ENCODE measurements at places on chromosomes 12 and 14.

GRCh38 chr12:84738481-84738972, 174.1 kb downstream of the SLC6A15 start:
- DNase-seq, result no peak

DNA sequence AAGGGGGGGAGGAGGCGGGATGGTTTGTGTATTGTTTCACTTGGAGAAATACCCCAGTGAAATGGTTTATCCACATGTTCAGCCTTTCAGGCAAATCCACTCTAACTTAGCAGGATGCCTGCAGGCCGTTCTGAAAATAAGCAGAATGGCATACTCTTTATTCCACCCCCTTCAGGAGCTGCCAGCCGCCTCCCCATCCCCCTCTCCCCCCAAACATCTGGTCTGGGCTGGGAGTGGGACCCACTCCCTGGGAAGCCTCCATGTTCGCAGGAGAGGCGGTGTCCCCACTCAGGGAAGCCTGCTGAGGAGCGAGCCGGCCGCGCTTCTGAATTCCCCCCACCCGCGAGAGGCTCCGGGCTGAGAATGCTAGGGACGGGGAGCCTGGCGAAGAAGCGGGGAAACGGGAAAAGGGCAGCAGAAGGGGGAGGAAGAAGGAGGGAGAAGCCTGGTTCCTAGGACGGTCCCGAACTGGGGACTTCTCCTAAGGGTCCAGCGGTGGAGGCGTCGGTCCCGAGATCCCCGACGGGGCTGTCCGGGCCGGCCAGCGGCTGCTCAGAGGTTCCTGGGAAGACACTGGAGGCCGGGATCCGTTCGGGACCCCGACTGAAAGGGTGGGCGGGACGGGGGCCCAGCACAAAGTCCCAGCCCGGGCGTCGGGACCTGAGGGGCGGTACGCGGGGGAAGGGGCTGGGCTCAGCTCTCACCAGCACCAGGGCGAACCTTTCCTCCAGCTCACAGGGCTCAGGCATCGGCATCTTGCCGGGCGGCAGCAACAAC, 666 bp downstream of the FMNL3 start:
- no peak for DNase-seq

- no peak for DNase-seq
Measured at GRCh38 chr14:105281371-105282097, 19.3 kb downstream of the BRF1 start.

- peak; percentile 0 for DNase-seq
Measured at GRCh38 chr12:63276537-63277365, 125.8 kb upstream of the AVPR1A start.

DNA sequence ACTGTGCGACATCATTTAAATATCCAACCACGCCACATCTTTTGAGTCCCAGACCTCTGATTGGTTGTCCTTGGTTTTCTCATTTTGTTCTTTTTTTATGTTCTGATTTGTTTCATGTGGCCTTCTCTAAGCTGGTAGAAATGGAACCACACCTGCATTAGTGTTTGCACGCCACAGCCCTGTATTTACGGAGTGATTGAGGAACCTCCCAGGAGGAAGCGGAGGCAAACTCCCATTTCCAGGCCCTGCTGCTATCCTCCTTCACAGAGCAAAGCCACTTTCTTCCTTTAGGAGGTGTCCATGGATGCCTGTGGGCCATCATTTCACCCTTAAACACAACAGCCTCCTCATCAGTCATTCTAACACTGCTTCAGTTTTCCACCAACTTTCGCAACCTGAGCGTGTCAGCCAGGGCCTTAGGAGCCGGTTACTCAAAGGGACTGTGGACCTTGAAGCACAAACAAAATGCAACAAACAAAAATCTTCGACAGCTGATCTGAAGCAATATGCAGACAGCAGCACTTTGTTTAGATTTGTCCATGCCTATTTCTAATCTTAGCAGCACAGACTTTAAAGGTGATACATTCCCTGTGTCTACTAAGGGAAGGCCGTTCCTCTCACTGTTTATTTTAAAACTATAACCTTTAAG, 1258.1 kb upstream of the TMEM132C start:
- DNase-seq, result no peak

- DNase-seq, result no peak
Measured at GRCh38 chr12:122966743-122967550, 684 bp upstream of the ABCB9 start.

DNA sequence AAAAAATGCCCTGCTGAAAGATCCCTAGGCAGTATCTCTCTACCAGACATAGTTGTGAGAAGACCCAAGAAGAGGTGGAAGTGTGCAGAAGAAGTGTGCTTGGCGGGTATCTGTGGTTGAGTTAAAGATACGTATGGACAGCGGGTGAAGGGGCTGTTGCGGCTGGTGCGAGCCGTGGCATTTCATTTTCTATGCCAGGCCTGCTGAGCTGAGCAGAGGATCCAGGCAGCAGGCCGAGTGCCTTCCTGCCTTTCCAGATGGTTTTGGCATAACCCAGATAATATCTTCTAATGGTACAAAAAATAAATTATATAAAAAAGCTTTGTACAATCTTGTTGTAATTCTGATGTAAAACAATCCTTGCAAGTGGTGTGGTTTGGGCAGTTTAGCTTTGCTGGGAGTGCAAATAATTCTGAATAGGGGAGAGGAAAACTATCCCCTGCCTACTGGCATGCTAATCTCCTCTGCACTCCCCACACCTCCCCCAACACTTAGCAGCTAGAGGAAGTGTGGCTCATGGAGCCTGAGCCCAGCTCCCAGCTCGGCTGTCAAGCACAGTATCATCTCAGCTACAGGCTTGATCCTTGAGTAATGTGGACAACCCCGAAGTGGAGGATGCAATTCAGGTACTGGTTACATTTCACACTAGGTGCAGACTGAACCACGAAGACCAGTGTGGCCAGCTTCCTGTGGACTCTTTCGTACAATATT, 168.9 kb downstream of the VRK1 start:
- no peak for DNase-seq

DNA sequence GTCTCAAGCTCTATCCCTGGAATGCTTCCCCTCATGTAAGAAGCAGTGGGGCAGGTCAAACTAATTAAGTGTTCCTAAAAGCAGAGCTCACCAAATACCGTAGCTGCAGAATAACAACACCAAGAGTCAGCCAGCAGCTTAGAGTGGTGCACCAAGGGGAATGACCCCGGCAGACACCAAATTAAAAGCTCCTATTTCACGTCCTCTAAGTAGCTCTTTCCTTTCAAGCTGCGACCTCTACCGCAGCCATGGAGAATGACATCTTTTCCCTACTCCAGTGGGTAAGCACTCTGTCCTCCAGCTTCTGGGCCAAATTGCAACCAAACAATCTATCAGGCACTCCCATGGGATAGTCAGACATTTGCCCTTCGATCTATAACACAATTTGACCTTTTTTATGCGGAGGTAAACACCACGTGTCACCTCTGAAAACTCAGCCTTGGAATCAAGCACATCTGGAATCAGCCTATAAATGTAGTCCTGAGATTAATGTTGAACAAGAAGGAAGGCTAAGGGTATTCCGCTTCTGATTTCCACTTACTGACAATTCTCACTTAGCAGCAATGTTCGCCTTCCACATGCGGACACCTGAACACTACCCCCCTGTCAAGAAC, 67.6 kb upstream of the CDKN3 start:
- no peak for DNase-seq

- DNase-seq, result no peak
Measured at GRCh38 chr12:55931780-55932550, 1.0 kb downstream of the DGKA start.

DNA sequence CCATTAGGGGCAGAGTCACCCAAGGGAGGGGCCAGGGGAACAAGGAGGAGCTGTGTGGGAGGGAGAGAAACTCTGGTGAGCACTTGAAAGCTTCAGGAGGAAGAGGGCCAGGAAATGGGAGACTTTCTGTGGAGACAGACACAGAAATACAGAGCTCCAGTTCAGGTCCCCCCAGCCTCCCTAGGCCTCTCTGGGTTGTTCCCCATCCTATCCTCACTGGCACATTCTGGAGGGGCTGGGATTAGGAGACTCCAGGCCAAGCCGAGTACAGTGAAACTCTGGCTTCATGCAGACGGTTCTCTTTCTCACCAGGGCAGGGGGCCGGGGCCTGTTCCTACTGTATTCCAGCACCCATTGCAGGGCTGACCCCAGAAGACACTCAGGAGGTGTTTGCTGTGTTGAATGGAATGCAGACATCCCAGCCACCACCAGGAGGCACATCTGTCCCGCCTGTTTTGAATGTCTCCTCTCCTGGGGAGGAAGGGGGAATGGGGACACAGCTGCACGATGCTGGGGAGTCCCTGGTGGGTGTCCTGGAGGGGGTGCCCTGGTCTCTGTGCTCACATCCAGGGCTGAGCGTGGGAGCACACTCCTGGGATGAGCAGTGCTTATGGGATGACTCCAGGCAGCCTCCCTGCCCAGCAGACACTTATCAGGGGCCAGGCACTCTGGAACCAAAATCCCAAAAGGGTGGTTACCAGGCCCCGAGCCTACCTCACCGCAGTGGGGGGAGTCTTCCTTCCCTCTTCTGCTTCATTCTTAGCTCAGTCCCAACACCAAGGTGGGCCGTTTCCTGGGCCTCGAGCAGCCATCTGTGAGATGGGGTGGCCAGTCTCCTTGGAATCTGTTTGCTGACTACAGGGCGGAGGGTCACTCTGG, 5.5 kb upstream of the KRT84 start:
- no peak for DNase-seq

GRCh38 chr12:4220536-4221257, 52.9 kb upstream of the CCND2 start:
- DNase-seq, result no peak

DNA sequence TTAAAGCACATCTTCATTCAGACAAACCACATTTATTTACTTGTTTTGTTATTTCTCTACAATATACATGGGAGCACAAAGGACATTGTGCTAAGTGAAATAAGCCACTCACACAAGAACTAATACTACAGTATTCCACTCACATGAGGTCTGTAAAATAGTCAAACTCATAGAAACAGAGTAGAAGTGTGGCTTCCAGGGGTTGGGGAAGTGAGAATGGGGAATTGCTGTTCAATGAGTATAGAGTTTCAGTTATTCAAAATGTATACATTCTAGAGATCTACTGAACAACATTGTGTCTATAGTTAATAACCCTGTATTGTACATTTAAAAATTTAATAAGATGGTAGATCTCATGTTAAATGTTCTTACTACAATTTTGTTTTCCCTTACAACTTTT, 88.8 kb downstream of the ATXN7L3B start:
- no peak for DNase-seq

- no peak for DNase-seq
Measured at GRCh38 chr14:36647824-36648753, 13.6 kb upstream of the PAX9 start.

DNA sequence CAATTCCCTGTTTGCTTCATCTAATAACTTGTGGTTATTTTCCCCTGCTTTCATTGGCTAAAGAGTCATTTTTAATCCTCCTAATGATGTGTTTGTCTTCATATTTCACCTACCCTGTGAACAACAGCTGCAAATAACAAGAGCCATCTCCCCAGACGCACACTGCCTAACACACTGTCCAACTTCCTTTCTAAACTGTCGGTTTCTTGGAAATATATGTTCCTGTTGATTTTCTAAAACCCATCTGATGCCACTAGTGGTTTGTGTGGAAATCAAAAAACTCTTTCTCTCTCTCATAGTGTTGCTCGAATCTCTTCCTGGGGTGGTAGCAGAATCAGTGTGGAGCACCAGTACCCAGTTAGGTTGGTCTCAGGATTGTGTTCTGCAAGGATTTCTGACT, 226.9 kb downstream of the EPS8 start:
- DNase-seq, result no peak

DNA sequence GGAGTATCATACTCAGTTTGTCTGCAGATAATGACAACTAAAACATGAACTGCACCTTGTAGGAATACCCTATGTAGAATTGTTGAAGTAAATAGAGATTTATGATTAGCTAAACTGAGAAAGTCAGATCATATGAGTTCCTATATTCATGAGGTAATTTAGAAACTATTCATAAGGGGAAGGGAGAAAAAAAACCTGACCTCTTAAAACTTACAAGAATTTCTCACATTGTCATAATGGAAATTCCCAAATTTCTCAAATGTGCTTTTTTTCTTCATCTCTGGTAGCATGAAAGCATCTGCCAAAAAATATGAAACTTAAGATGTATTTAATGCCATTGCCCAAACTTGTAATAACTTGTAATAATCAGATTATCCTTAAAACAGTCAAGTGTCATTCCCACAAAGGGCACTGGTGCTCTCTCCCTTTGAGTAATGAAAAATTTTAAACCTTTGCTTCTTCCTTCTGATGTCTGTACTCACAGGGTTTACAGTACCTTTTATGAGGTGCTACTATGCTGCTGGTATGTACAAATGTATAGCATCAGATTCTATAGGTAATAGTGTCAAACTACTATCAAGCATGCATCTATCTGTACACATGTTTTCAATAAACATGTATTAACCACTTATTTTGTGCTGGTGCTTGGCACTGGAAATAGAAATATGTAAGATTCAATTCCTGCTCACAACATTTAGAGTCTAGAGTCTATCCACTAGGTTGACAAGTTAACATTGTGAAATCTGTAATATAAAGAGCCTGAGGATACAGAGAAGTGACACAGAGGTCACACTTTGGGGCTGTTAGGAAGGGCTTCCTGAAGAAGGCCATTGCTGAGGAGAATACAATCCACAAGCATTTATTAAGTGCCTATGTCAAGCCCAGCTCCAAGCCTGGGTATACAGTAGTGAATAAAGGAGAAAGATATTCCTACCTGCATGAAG, 17.4 kb upstream of the DRAM1 start:
- DNase-seq, result no peak

GRCh38 chr12:102483466-102483865, 3.1 kb upstream of the IGF1 start:
- no peak for DNase-seq

DNA sequence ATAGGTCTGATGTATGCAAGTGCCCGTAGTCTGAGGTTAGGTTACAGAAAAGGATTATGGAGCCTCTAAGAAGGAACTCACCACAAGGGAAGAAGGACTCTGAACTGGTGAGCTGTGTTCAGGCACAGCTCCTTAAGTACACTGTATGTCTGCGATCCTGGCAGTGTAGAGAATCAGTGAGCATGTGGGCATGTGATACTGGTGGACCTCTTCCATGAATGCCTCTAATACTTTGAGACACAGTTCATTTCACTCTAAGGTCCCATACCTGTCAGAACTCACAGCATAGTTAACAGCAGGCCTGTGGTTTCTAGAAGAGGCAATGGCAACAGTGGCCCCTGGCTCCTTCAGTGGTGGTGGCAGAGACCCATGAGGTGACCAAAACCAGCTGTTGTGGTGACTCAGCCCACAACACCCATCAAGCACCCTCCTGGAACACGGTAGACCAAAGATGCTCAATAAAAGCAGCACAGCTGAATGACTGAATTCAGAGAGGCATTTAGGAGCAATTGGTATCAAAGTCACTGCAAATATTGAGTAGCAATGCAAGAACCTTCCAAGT, 6.9 kb upstream of the OR6J1 start:
- no peak for DNase-seq

DNA sequence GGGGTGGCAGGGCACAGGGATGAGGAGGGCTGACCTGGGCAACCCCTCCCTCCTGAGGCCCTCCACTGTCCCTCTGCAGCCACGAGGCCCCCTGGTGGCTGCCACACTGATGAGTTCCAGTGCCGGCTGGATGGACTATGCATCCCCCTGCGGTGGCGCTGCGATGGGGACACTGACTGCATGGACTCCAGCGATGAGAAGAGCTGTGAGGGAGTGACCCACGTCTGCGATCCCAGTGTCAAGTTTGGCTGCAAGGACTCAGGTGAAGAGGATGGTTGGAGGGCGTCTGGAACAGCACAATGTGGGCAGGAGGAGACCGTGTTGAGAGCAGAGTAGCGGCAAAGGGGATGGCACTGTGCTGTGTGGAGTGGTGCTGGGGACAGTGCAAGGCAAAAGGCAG, 25.7 kb upstream of the LRP1-AS start:
- no peak for DNase-seq

GRCh38 chr14:64388533-64389285, 556 bp downstream of the MTHFD1 start:
- peak; percentile 11 for DNase-seq

GRCh38 chr14:100376751-100377171, 53.6 kb downstream of the SLC25A47 start:
- no peak for DNase-seq
